ENCODE measurements at places on chromosomes 12 and 14.

DNA sequence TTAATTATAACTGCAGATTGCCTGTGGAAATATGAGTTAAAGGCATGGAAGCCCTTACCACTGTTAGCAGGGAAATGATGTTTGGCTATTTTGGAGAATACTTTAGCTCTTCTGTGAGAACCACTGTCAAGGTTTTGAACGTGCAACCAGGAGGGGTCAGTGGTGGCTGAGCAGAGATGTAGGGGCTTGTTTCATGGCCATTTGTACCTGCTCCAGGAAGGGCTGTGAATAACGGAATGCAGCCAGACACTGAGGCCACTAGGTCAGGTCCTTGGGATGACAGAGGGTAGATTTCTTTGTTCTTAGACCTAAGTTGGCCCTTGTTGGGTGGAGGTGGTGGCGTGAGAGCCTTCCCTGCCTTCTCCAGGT lies 8.3 kb downstream of the TRAF3 start:
- no peak for DNase-seq

DNA sequence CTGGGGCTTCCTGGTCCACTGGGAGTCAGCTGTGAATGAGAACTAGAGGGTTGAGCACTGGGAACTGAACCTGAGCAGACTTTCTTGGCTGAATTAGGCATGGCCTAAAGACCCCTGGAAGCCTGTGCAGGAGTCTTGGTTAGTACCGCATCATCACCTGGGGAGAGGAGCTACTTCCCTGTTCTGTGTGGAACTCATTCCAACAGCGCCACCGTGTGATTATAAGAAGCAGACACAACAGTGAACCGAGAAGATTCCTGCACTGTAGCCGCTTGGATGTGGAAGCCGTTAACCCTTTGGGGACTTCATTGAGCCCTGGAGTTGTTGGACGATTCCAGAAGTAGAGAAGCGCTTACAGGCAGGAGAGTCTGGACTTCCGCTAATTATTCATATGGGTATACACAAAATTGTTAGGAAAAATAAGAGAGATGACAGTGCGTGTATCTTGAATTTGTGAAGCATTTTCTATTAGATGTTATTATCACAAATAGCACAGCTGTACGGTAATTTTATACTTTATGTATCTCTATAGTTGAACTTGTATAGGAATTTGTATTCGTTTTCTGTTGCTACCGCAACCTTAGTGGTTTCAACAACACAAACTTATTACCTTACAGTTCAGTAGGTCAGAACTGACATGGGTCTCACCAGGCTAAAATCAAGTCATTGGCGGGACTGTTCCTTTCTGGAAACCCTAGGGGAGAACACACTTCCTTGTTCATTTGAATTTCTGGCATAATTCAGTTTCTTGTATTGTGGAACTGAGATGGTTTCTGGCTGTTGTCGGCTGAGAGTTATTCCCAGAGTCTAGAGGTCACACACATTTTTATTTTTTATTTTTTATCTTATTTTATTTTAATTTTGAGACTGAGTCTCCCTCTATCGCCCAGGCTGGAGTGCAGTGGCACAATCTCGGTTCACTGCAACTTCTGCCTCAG lies 100.7 kb downstream of the C2CD5 start:
- DNase-seq: peak; percentile 55

DNA sequence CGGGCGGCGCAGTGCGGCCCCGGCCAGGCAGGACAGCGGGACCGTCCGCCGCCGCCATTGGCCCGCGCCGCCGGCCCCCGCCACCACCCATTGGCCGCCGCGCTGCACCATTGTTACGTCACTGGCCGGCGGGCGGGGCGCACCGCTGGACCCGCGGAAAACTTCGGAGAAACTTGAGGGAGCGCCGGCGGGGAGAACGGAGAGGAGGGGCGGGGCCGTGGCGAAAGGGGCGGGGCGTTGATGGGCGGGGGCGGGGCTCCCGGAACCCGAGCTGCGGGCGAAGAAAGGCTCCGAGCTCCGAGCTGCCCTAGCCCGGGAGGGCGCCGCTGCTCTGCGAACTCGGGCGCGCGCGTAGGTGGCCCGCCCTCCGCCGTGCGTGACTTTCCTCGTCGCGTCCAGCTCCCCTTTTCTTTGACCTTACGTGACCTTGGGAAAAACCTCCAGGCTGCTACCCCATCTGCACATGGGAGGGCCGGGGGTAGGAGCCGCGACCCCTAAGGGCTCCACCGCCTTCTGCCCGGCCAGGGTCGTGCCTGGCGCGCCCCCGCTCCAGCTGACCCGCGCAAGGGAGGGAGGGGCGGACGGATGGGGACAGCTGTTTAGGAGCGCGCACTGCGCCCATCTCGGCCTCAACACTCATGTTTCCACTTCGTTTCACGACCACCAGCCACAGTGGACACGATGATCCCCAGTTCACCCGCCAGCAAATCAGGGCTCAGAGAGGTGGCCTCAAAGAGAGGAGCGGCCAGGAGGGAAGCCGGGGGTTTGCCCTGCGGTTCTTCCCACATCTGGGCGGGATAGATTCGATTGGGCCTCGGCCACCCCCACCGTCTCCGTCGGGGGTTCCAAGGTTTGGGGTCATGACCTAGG lies at the start of gene ANKRD9:
Gene ANKRD9 (minus strand): TSS at position 31 of the 870 bp plus-strand sequence. CDS start 1,887 bp downstream, outside the sequence.
- peak; percentile 90 for DNase-seq

DNA sequence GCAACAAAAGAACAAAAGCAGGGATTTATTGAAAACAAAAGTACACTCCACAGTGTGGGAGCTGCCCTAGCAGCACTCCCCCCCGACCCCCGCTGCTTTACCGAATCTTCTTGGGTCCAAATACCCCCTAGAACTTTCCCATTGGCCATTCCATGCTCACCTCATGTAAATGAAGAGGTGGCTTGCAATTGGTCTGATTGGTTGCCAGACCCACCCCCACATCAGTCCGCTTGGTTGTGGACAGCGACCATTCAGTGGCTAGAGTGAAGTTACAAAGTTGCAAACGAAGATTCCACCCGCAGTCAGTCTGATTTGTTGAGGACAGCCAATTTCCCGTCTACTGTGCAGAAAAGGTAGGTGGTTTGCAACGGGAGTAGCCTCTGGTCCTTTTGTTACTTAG lies 3.9 kb downstream of the STYX start:
- no peak for DNase-seq

- no peak for DNase-seq
These were observed 39.8 kb upstream of the NRXN3 start for GRCh38 chr14:78130356-78130755.

DNA sequence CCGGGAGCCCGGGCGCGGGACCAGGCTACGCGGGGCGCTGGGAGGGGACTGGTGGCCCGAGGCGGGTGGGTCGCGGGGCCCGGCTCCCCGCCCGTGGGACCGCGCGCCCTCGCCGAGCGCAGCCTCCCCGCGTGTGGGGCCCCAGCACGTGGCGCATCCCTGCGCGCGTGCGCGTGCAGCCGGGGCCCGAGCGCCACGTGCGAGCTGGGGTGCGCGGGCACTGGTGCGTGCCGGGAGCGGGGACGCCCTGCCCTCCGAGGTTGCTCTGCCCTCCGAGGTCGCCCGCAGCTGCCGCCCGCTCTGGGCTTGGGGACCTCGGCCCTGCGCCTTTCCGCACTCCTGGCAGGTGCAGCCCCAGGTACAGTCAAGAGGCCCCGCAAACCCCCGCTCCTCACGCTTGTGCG lies 365 bp upstream of the CCDC88C start:
- DNase-seq: peak; percentile 53

GRCh38 chr12:53644133-53644532 lies 18.0 kb upstream of the ATF7 start:
- no peak for DNase-seq

DNA sequence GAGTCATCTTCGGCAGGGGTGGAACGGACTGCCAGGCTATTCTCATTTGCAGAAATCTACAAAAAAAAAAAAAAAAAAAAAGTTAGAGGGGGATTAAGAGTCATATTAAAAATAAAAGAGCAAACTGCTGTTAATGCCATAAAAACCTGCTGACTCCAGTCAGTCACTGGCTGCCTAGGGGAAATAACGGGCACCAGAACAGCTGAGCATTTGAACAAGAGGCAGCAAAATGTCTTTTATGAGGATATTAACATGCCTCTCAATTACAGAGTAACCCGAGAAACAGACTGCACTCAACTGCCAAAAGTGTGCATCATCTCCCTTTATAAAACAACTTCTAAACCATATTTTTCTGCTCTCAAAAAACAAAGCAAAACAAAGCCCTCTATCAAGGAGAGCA lies 28.7 kb upstream of the CERS5 start:
- DNase-seq: no peak

DNA sequence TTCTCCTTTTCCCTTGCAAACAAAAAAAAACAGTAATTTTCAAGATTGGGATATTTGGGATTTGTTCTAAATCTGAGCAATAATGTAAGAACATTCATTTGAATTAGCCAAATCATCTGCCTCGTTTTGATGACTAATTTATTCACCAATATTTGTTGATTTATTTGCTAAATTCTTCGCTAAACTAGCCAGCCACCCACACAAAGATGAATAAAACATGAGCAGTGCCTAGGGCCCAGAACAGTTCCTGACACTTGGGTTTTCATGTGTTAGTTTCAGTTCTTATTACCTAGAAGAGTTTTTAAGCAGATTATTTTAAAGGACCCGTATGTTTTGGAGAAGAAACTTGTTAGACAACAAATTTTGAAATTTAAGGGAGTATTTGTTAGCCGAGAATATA lies 1.4 kb downstream of the ETNK1 start:
- no peak for DNase-seq

GRCh38 chr12:71092290-71092689 lies 65.5 kb downstream of the TSPAN8 start:
- peak; percentile 14 for DNase-seq

DNA sequence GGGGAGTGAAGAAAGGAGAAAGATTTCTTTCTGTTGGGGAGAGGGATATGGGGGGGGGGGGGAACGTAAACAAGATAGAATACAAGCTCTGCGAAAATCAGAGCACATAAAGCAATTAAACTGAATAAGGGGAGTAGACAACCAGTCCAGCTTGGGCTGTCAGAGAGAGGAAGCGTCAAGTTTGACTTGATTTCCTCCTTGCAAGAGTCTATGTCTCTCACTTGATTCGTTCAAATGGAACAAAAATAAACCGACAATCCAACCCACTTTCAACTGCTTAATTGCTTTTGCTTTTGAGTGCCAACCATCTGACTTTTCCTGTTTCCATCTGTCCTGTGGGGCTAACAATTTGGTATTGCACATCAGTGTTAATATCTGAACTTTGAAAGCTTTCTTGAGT lies 942 bp downstream of the SYT1 start:
- no peak for DNase-seq

DNA sequence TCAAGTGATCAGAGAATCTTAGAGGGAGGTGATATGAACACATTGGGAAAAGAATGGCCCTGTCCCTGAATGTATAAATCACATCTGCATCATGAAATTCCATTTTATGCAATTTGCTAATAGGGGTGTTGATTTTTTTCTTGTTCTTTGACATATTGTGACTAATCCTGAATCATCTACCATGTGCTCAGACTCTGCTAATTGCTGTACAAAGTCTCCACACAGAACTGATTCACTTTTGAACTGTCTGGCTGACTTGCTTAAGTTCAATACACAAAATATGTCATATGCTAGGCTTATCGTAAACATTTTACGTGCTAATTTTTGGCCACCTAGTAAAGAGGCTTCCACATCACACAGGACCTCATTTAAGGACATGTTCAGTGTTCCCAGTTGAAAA lies 2.6 kb downstream of the TMEM132D start:
- no peak for DNase-seq

Measured in T1000 (cell line).